Osteocyte (in vitro differentiated cells): ENCODE measurements at places on chromosomes 7 and 10. TPM values are rescaled to one million over a fixed set of nuclear protein-coding genes. Genes with fewer than 3 reads are reported as not detected.

DNA sequence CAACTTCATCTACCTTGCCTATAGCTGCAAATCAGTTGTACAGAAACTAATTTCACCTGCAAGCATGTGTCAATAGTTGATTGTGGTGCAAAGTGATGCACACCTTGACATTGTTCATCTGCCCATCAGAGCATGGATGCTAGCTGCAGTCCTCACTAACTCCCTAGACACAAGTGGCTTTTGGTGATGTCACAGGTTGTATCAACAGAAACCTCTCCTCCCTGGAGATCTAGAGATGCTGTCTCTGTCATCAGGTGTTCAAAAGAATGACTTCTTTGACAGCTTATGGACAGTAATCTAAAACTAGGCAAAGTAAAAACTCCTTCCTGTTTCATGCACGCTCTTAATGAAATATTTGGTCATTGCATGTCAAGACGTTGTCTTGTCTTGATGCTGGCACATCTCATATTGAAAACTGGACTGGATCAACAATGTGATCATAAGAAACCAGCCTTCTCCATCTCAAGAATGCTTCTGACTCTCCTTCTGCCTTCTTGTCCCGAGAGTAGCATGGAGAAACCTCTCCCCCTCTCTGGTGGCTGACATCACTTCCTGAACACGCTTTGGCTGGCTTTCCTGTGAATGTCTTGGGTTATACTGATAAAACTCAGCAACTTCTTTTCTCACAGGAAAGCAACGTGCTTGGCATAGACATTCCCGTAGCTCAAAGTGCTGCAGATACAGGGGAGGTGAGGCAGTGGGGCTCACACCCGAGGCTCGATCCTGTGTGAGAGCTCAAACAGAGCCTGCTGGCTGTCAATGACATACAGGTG is 176.2 kb upstream of the CDCA7L start:
- peaks cover 20% of the 10 kb centered on the region for H3K27me3 ChIP-seq
- no peak overlapping the region for H3K27ac ChIP-seq
- peak; percentile 34 for DNase-seq

- H3K4me1 ChIP-seq = peaks cover 30% of the 10 kb centered on the region
- no peak overlapping the region for H3K27ac ChIP-seq
- no peak overlapping the region for H3K4me3 ChIP-seq
These were observed 401.6 kb downstream of the SUGCT start for GRCh38 chr7:40536421-40536820.

DNA sequence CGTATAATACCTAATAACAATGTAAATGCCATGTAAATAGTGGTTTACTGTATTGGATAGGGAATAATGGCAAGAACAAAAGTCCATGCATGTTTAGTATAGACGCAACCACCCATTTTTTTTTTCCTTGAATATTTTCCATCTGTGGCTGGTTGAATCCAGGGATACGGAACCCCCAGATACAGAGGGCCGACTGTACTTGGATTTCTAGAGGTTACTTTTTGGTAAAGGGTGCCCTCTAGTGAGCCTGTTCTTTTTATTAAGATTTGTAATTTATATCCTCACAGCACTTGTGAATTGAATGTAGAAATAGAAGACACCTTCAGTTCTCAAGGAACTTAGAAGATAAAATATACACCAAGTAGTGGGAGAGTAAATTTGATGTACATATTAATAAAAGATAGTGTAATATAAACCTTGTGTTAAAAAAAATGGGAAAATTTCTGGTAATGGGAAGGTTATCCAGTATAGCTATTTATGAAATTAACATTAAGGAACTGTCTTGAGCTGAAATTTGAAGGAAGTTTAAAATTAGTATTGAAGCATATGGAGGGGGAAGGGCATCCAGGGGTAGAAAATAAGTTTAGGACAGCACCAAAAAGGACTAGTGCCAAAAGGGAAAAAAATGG is 32.0 kb downstream of the EXOC6 start:
- no peak overlapping the region for H3K4me3 ChIP-seq
- no peaks in the 10 kb centered on the region for H3K4me1 ChIP-seq
- H3K27me3 ChIP-seq = no peaks in the 10 kb centered on the region
- no peaks in the 10 kb centered on the region for H3K36me3 ChIP-seq
- H3K27ac ChIP-seq = no peak overlapping the region
- no peak for DNase-seq

DNA sequence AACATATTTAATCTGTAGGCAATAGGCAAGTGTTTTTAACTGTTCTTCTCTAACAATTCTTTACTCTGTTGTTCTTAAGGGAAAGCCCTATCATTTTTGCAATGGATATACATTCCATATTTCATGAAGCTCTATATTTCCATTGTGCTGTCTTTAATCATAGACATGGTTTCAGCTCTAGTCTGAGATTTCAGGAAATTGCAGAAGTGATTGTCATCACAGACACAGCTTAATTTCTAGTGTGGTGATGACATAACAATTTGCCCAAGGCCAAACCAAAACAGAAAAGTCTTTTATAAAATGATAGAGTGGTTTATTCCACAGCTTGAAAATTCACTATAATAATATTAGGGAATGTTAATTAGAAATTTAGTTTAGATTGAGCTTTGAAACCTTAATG is 494.1 kb upstream of the SEMA3A start:
- no peaks in the 10 kb centered on the region for H3K27me3 ChIP-seq
- no peaks in the 10 kb centered on the region for H3K36me3 ChIP-seq
- no peak overlapping the region for H3K4me3 ChIP-seq
- H3K27ac ChIP-seq = peak overlapping the region; percentile 53
- peaks cover 42% of the 10 kb centered on the region for H3K4me1 ChIP-seq

DNA sequence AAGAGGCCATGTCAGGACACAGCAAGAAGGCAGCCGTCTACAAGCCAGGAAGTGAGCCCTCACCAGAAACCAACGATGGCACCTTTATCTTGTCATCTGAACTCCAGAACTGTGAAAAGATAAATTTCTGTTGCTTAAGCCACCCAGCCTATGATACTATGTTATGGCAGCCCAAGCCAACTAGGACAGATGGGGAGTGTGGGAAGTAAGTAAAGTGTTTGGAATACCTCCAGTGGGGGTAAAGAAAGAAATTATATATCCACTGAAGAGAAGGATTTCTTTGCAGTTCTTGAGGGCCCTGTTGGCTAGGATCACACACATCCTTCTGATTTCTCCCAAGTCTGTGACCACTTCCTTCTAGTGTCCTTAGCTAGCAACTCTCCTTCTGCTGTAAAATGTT is 384.4 kb downstream of the TNS3 start:
- no peak overlapping the region for H3K4me3 ChIP-seq
- no peaks in the 10 kb centered on the region for H3K4me1 ChIP-seq
- peaks cover 53% of the 10 kb centered on the region for H3K27me3 ChIP-seq
- H3K27ac ChIP-seq = no peak overlapping the region
- H3K36me3 ChIP-seq = no peaks in the 10 kb centered on the region

Gene CDHR3
- total RNA-seq = 2.3 and 4.0 TPM in 2 replicates

Gene ACBD7
- total RNA-seq = 0.73 and 0.86 TPM in 2 replicates

Gene GJD4
- not detected in 2 replicates for total RNA-seq

Gene GNAI1
- 44.4 and 44.5 TPM in 2 replicates for total RNA-seq

Gene HHEX
- 1.2 and 1.7 TPM in 2 replicates for total RNA-seq

Gene CDC14C
- total RNA-seq = not detected in 2 replicates

Gene TAS2R4
- 1.7 and 2.2 TPM in 2 replicates for total RNA-seq

Gene EEF1AKMT2
- 21.9 and 22.0 TPM in 2 replicates for total RNA-seq
